ENCODE measurements at places on chromosomes 7 and 10. TPM values are rescaled to one million over a fixed set of nuclear protein-coding genes. Genes with fewer than 3 reads are reported as not detected.

GRCh38 chr7:7764520-7765396 lies 46.4 kb upstream of the RPA3 start:
- no peak for DNase-seq

- peak; percentile 94 for DNase-seq
Measured at GRCh38 chr10:6171881-6172695, 30.6 kb upstream of the PFKFB3 start.

DNA sequence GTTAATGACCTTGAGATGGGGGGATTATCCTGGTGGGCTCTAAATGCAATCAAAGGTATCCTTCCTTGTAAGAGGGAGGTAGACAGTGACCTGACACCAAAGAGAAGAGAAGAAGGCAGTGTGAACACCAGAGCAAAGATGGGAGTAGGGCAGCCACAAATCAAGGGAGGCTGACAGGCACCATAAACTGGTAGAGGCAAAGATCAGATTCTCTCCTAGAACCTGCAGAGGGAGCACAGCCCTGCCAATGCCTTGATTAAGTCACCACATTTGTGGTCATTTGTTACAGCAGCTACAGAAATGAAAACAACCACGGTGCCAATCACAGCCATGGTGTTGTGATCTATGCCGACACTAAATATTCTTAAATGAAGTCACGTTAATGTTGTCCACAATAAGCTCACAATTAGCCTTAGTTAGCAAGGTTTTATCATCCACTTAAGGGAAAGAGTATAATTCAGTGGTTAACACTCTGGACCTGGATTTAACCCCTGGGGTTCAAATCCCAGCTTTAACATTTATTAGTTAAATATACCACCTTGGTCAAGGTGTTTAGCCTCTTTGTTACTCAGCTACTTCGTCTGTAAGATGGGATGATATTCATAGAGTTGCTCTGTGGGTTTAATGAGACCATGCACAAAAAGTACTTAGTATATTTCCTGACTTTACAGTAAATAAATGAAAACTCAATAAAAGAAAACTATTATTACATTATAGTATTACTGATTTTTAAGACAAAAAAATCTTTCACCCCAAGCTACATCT lies 70.8 kb downstream of the SGMS1 start:
- DNase-seq: peak; percentile 53

DNA sequence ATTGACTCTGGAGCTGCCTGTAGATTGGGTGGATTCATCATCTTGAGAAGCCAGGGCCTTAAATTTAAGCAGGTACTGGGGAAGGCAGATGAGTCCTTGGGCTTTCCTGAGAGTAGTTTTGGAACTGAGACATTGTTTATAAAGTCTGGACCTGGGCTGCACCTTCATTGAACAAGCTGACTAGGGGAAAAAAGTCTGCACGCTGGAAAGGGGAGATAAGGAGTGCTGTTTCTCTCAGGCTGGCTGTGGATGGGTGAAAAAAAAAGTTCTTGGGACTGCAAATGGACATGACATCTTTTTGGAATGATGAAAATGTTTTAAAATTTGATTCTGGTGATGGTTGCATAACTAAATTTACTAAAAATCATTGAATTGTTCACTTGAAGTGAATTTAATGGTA lies 12.0 kb downstream of the SEC24C start:
- DNase-seq: no peak

DNA sequence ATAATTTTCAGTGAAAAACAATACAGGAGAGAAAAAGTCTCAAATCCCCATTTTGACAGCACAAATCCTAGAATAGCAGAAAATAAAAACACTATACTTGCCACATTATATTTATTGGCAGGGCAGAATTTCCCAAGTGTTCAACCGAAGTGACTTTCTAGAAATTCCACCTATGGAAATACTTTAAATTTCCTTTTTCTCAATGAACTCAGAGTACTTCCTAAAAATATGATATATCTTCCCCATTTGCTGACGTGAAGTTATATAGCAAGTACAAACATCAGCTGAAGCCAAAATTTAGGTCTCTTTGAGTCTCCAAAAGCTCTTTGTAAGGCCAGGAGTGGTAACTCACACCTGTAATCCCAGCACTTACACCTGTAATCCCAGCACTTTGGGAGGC lies 83.3 kb downstream of the NT5C2 start:
- no peak for DNase-seq

DNA sequence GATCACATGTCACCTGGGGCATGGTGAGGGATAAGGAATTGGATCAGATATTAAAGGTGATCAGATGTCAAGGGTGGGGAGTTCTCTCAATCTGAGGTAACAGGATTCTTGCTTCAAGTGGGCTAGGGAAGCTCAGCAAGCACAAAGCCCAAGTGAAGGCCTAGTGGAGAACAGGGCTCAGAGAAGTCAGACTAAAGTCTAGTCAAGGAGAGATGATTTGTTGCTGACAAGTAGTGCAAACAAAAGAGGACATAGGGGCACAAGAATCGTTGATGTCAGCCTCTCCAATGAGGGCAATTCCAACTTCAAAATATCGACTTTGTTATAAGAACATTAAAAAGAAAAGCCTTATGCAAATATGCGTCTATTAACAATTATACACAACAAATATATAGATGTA lies 852.8 kb upstream of the CELF2 start:
- DNase-seq: no peak

Gene C7orf33
- total RNA-seq: not detected

GRCh38 chr10:14173706-14174594 lies 156.8 kb downstream of the FRMD4A start:
- DNase-seq: peak; percentile 17

DNA sequence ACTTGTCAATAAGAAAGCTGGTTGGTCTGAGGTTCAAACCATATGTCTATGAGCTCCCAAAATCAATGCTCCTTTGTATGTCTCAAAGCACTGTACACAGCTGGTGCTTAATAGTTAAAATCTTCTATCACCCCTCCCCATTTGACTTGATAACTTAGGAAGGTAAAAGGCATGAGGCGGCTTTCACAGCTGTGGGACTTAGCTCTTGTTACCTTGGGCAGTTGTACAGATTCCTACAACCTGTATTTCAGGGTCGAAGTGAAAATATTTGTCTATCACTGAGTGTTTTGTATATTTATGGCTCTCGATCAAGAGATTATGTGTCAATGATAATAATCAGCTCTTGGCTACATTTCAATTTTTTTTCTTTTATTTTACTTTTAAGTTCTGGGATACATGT lies 992 bp upstream of the KIFBP start:
- no peak for DNase-seq

- no peak for DNase-seq
Measured at GRCh38 chr10:22760025-22760424, 45.6 kb upstream of the PIP4K2A start.

GRCh38 chr7:1357601-1358271 lies 101.5 kb downstream of the MICALL2 start:
- DNase-seq: no peak

- DNase-seq: no peak
Measured at GRCh38 chr7:154676422-154677073, 326.4 kb downstream of the PAXIP1 start.

Gene FGF8
- not detected for total RNA-seq

Data from fibroblast of lung (primary cell).